ENCODE measurements at places on chromosomes 12 and 14.

DNA sequence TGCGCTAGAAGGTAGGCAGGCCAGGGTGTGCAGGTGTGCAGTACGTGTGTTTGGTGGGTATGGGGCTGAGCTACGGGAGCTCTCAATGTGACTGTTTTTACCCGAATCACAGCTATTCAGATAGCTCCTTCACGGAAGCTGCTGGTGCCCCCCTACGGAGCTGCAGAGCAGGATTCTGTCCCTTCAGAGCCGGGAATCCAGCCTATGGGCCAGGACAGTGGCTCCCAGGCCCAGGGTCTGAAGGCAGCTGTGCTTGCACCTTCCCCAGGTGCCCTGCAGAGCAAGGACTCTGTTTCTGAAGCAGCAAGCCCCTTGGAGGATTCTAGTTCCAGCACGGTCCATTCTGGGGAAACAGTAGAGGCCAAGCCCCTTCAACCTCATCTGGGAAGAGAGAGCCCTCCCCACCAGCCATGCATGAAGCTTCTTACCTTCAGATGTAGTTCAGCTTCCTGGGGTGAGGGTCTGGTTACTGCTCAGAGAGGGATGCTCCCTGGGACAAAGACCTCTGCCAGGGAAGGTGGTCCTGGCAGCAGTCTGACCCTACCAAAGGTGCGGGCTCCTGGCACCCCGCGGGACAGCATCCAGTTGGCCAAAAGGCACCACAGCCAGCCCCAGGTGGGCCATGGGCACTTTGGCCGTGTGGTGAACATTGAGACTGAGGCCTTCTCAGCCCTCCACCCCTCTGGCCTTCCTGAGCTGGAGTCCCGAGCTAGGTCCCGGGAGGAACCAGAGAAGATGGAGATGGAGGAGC, 29.1 kb downstream of the PLEKHH1 start:
- DNase-seq, result no peak

GRCh38 chr14:37202812-37203211, 5.1 kb downstream of the MIPOL1 start:
- DNase-seq, result no peak

DNA sequence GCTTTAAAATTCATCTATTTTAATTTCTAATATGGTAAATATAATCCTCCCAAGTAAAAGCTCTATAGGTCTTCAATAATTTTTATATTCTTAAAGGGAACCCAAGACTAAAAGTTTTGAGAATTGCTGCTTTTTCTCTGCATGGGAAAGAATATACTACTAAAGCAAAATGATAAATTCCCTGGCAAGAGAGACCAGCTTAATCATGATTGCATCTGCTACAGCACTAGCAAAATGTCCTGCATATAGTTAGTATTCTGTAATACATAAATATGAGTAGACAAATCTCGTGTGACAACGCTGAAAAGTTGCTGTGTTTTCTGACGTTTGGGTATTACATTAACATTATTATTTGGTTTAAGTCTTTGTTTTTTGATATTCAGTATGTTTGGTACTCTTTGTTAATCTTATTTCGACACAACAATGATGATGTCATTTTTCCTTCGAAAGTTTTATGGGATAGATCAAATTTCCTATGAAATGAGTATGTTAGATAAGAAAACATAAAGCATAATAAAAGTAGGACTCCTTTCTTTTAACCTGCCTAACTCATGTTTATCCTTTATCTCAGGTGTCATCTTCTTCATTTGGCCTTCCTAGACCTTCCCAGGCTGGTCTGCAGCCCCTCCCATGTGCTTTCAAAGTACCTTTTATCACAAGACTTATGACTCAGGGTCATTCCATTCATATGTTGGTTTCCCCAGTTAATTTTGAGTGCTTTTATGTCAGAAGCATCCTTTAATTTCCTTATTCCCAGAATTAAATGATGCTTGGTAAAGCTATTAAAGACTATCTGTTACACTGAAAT, 321.9 kb downstream of the RAD51B start:
- no peak for DNase-seq

DNA sequence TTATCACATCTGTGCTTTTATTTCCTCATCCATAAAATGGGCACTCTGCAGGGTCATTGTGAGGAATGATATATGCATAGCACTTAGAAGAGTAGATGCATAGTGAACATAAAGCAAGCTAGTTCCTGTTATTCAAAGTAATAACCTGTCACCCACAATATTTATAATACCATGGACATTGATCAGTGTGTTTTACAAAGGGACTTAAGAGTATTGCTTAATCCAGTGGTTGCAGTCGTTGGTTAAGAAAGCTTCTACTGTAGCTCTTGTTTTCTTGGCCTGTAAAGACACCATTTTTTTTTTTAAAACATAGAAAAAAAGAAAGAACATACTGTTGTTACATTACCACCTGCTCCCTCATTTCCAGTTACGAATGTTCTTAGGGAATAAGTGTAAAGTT, 13.1 kb downstream of the METAP2 start:
- DNase-seq, result no peak

GRCh38 chr14:23054000-23054811, 3.1 kb downstream of the CDH24 start:
- DNase-seq, result no peak

DNA sequence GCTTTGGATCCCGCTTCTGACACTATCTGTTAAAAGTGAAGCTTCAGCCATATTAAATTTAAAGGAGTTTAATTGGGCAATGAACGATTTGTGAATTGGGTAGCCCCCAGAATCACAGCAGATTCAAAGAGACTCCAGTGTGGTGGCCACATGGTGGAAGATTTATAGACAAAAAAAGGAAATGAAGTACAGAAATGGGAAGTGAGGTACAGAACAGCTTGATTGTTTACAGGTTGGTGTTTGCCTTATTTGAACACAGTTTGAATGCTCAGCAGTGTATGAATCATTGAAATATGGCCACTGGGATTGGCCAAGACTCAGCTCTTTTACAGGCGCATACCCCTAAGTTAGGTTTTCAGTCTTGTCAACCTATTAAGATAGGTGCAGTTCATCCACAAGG, 21.9 kb downstream of the CCDC91 start:
- DNase-seq, result no peak

GRCh38 chr12:106080791-106081170, 58.0 kb downstream of the NUAK1 start:
- no peak for DNase-seq

GRCh38 chr12:54412348-54412747, 6.7 kb downstream of the ITGA5 start:
- no peak for DNase-seq

DNA sequence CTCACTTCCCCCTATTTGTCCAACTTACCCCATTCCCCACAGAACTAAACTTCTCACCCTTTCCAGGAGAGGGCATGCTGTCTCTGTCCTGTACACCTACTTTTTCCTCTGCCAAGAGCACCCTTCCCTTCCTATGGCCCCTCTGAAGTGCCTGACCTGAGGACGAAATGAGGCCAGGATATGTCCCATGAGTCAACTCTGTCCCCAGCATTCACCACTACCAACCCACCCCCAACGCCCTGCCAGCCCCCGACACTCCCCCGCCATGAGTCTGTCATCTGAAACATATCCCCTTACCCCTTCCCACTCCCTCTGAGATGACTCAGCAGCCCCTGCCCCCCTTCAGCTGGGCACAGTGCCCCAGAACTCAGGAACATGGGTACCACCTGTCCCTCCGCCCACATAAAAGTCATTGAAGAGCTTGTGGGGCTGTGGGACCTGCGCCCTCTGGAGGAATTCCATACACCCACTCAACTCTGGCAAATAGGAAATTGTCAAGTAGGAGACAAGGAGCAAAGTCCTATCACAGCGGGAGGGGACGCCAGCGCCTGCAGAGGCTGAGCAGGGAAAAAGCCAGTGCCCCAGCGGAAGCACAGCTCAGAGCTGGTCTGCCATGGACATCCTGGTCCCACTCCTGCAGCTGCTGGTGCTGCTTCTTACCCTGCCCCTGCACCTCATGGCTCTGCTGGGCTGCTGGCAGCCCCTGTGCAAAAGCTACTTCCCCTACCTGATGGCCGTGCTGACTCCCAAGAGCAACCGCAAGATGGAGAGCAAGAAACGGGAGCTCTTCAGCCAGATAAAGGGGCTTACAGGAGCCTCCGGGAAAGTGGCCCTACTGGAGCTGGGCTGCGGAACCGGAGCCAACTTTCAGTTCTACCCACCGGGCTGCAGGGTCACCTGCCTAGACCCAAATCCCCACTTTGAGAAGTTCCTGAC, 26.3 kb downstream of the ITGA7 start:
- DNase-seq, result no peak

DNA sequence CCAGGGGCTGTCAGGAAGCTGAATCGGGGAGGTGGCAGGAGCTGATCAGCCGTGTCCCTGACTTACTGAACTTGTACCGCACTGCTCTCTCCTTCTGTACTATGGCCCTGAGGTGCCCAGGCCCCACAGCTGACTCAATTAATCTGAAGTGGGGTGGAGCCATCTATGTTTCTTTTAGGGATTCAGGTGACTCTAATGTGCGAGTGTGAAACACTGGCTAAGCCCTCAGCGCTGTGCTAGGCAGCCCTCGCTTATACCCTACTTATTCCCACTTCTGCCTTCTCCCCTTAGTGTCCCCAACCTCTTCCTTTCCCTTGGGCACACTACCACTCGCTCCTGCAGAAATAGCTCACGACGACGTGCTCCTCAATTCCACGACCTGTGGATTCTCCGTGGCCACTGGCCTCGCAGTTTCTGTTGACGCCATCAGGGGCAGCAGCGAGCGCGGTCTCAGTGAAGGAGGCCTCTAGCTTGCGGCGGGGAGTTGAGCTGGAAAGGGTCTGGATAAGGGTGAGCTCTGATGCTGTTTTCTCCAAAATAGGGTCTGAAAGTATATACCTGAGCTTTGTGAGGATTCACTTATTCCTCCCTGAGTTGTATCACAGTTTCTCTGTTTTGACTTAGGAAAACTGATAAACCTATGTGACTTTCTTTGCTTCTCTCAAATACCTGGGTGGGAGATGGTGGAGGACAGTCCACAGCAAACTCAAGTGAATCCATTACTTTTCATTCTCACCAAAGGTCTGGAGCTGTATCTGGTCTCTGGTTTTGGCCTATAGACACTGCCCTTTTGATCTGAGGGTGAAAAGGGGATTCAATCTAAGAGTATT, 167.6 kb downstream of the SLC41A2 start:
- DNase-seq, result peak; percentile 37

- DNase-seq, result no peak
These were observed 144.0 kb upstream of the PLEKHG7 start for GRCh38 chr12:92558806-92559205.

GRCh38 chr14:103834956-103835355, 12.4 kb downstream of the PPP1R13B start:
- DNase-seq, result no peak

DNA sequence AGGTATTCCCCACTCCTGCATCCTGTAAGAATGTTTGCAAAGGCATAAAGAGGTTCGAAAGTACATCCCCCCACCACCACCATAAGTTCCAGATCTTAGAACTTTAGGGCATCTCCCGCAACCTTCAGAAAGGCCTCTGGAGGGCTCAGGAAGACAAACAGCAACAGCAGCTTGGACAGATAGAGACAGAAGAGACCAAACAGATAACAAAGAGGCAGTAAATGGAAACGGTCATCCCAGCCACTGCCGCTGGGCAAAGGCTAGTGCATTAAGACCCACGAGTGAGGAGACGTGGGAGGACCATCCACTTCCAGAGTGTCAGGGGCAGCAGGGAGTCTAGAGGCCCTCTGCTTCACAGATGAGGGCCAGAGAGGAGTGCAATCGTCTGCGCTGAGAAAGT, 124.3 kb downstream of the CRACR2A start:
- no peak for DNase-seq

DNA sequence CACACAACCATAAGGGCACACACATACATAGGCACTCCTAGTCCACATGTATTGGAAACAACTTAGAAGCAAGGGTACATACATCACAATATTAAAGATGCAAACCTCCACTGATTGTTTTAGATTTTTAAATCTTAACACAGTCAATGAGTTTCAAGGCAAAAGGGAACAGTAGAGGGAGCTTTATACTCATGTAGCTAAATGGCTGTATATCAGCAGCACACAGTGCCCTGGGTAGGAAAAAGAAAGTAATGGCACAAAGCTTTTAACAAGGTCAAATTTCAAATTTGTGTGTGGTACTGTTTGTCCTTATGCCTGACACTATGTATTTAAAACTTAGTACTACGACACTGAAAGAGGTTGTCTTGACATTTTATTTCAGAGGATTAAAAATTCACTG, 262.0 kb downstream of the MED13L start:
- peak; percentile 30 for DNase-seq

DNA sequence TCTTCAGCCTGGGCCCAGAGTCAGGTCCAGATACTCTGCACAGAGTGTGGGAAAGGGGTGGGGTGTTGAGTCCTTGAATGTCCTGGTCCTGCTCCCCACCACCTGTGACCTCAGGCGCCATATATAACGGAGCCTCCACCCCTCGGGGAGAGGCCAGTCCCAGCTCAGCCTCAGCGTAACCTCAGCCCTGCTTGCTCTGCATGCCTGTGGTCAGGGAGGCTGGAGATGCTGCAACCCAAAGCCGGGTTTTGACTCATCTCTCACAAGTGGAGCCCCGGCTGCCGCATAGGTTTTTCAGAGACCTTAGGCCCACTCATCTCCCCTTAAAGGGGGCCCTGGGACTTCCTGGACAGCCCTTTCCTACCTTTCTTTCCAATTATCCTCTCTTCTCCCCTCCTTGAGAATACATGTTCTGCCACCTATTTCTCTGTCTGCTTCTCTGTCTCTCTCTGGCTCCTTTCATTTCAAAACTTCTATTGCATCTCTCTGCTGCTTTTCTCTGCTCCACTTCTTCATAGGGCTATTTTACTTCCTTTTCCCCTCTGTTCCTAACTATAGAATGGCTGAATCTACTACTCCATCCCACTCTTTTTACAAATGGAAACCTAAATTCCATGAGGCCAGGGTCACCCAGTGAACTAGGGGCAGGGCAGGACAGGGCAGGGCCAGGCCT, 1.2 kb downstream of the ITGB7 start:
- DNase-seq, result no peak

DNA sequence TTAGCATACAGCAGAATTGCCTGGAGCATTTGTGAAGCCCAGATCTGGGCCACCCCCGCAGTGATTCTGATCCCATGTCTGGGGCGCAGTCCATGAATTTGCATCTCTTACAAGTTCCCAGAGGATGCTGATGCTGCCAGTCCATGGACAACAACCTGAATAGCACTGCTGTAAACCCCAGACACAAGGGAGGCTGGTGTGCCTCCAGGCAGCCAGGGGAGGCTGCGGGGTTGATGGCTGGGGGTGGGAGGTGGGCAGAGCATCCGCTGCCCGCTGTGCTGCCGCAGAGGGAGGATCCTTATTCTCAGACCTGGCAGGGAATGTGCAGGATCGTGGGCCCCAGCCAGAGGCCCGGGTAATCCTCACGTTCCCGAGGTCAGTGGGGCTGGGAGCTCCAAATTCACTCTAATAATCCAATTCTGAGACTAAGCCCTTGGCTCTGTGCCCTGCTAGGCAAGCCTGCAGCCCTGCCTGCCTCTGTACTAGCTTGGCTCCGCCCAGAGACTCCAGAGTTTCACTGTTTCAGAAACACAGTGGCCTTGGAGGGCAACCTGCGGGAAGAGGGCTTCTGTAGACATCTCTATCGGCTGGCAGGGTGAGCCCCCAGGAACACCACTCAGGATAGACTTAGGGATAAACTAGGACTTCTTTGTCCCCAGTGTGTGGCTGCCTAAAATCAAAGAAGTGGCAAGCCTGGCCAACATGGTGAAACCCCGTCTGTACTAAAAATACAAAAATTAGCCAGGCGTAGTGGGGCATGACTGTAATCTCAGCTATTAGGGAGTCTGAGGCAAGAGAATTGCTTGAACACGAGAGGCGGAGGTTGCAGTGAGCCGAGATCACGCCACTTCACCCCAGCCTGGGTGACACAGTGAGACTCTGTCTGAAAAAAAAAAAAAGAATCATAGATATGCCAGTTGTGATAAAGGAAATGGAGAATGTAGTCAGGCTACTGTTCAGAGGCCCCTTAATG, 17.8 kb upstream of the MLEC start:
- no peak for DNase-seq
